ENCODE measurements at places on chromosomes 1 and 21.

DNA sequence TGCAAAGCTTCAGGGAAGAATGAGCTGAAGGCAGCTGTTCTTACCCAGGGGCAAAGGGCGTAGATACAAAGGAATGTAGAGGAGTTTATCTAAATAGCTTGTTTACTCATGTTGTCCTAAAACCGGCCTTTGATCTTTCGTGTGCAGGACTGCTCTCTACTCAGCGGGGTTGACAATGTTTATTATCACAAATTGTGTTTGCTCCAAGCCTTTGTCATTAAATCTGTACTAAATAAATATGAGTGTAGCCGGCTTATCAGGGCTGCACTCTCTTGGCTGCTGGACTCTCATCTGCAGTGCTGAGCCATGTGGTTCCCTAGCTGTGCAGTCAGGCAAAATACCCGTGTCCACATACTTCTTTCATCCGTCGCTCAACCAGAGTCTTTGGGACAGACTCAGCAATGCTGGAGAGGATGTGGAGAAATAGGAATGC, 199.0 kb downstream of the LBR start:
- no peak for DNase-seq

DNA sequence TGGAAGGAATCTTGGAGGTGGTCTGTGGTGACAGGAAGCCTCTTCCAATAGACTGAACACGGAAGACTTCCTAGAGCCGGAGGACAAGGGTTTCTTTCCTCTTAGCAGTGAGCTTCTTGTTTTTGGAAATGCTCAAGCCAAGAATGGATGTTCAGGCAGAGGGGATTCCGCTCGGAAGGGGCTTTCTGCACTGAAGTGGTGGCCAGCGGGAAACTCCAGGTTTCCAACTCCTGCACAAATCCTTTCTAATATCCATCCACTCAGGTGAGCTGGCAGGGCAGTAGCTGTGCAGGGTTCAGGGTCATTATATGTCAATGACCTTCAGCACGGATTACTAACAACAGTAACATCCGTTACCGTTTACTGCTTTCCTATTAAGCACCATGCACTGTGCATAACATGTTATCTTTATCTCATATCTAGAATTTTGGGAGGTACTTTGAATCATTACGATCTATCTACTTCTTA, 573 bp upstream of the CPT2 start:
- DNase-seq = no peak

- DNase-seq = no peak
Measured at GRCh38 chr1:214009423-214010196, 21.8 kb downstream of the PROX1 start.

- no peak for DNase-seq
Measured at GRCh38 chr1:172423336-172423735, 2.9 kb downstream of the C1orf105 start.

DNA sequence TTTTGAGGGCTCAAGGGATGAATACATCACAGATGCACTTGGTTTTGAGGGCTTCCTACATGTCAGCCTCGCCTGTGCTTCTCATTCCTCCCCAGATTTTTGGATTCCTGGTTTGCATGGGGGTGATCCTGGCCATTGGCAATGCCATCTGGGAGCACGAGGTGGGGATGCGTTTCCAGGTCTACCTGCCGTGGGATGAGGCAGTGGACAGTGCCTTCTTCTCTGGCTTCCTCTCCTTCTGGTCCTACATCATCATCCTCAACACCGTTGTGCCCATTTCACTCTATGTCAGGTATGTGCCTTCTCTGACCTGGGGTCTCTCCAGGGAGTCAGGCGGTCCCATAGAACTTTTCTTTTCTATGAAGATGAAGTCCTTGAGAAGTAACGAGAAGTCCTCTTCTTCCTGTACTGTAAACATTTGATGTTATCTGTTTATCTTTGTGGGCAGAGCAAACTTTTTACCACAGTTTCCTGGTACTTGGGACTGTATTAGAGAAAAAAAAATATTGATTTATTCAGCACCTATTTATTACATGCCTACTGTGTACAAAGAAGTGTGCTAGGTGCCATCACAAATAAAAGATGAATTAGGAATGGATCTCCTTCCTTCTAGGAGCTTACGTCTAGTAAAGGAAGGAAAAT, 12.0 kb downstream of the ATP8B2 start:
- DNase-seq = no peak

DNA sequence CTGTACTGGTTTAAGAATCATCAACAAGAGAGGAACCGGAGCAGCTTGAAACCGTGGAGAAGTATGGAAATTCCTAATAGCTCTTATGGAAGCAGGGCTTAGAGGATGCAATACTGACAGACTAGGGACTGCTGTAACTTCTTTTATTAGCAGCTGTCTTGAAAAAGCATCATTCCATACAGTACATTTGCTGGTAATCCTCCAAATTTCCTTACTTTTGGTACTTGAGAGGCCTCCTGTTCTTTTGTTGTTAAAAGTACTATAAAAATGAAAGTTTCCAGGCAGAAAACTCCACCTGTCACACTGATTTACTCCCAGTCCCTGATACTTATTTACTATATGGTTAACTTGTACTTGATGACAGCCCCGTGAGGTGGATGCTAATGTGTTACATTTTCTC, 7.7 kb downstream of the OMA1 start:
- DNase-seq = no peak

DNA sequence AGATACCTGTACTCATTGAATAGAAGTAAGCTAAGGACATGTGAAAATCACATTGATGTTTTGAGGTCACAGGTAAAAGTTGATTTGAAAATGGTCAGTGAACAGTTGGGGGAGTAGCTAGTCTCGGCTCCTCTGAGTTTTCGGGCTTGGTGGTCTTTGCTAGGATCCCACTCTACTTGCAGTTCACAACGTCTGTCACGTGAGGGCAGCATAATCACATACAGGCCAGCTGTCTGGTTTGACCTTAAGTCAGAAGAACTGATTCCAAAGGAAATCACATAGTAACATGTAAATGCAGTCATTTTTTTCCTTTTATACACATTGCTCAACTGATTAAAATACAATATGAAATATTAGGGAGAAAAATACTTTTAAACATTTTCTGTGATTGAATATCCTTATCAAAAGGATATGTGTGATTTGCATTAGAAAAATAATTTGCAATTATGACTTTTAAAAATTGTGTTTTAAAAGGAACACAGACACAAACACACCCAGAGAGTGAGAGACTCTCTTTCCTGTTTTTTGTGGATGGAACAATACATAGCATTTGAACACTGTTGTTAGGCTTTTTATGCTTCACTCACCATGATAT, 21.8 kb upstream of the PDC start:
- peak; percentile 52 for DNase-seq

DNA sequence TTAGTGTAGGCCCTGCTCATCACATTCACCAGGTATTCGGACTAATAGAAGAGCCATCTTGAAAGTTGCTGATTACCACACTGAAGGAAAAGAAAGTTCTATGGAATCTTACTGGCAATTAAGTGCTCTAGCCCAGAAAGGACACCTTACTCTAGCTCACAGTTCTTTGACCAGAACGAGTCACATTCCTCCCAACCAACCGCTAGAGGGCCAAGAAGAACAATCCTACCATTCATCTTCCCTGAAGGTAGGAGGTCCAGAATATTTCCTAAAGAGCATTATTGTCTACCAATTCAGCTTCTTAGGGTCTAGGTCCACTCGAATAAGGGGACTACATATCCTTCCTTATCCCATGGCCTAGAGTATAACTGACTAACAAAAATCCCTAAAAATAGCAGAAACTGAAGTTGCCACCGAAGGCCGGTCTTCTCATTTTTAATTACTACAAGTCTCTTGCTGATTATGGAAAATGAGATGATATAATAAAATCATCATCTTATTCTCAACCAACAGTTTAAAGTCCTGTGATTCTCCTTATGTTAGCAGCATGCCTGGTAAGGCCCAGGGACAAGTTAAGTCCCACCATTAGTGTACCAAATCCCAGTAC, 2.7 kb upstream of the FMO1 start:
- DNase-seq = peak; percentile 63

DNA sequence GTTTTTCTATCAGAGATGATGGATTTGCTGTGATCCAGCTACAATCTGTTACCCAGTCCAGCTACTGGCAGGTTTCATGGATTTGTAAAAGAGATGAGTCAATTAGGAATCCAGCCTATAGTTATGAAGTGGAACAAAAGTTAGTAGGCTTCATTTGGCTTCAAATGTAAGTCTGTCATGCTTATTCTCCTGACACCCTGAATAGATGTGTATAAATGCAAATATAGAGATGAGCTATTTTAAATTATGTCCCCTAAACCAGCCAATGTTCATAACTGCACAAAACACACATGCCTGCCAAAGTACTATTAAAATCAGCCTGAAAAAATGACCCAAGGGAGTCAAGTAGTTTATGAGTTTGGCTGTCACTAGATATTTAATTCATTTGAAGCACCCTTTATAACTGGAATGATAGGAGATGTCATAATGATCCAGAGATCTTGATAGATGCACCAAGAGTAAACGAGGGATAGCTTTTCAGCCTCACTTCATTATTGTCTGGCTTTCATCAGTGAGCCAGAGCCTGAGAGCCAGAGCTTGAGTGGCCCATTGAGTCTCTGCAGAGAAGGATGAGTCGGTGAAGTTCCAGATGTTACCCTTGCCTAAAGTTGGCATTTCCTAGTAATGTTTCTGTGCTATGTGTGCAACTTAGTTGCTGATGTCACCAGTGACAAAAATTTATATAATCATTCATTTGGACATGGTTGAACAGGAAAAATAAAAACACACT, 11.8 kb upstream of the NTMT2 start:
- no peak for DNase-seq

- DNase-seq = no peak
Measured at GRCh38 chr1:7960165-7960564, 1.3 kb upstream of the PARK7 start.

DNA sequence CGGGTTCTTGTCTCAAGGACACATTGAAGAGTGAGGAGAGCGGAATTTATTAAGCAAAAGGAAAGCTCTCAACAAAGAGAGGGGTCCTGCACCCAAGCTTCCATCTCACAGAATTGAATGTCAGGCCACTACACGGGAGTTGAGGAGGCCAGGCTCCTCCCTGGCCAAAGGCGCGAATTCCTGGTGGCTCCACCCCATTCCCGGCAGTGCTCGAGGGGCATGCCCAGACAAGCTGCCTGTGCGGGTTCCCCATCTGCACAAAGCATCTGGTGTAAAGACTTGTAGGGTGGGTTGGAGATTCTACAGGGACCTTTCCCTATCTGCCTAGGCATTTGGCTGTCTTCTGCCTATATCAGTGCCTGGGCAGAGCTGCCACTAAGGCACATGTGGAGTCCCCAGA, 648.5 kb upstream of the PKN2 start:
- DNase-seq = no peak

- no peak for DNase-seq
Measured at GRCh38 chr1:158071138-158071537, 77.7 kb downstream of the KIRREL1 start.

DNA sequence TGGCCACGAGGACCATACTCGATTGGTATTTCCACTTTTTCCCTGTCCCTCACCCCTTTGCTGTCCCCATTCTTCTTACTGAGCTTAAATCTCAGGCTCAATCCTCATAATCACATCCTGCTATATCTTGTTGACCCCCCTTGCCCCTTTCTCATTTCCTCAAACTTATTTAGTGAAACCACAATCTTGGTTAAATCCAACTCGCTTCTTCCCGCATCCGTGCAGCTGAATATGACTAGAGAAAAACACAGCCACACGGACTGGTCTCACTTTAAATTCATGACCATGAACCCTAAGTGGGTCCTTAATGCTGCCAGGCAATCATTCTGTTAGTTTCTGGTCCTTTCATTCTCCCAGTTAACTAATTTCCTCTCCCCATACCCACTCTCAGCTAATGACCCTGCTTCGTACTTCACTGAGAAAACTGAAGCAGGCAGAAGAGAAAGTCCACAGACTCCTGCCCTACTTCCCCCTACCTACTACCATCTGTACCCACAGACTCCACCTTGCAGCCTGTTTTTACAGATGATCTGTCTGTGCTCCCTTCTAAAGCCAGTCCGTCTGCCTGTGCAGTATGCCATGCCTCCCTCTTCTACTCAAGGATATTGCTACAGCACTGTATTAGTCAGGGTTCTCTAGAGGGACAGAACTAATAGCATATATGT, 96.8 kb upstream of the LMO4 start:
- DNase-seq = no peak

GRCh38 chr1:183827801-183828200, 22.9 kb downstream of the RGL1 start:
- no peak for DNase-seq

DNA sequence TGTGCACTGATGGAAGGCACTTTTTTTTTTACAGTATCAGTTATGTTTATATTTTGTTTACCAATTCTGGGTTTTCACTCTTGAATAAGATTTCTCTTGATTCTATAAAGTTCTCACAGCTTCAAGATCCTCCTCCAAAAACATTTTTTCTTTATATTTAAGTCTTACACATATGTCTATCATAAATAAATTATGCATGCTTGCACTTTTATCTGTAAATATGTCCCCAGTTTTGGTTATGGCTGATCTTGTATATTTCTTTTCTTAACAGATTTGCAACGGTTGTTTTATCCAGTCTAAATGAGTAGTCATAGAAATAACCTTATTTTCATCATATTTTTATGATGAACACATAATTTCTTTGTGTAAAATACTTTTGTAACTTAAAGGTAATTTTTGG, 1456.5 kb downstream of the MRPL39 start:
- DNase-seq = no peak

GRCh38 chr1:17671741-17672140, 83.4 kb upstream of the ACTL8 start:
- DNase-seq = no peak

- peak; percentile 95 for DNase-seq
Measured at GRCh38 chr1:223742856-223743517, 30.6 kb downstream of the CAPN2 start.

DNA sequence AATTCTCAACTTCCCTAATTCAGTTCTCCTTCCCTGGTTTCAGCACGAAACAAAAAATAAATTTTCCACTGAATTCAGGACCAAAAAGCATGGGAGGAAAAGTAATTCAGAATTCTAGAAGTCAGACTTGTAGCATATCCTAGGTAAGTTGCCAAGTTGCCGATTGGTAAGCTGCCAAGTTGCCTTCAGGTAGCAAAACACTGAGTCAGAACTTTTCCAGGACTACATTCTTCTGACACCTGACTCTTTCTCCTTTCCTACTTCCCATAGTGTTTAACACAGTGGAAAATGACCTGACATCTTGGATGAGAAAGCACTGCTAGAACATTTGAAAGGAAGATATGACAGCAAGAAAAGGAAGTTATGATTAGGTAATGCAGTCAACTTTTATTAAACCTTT, 322.8 kb downstream of the SPATA17 start:
- DNase-seq = no peak

DNA sequence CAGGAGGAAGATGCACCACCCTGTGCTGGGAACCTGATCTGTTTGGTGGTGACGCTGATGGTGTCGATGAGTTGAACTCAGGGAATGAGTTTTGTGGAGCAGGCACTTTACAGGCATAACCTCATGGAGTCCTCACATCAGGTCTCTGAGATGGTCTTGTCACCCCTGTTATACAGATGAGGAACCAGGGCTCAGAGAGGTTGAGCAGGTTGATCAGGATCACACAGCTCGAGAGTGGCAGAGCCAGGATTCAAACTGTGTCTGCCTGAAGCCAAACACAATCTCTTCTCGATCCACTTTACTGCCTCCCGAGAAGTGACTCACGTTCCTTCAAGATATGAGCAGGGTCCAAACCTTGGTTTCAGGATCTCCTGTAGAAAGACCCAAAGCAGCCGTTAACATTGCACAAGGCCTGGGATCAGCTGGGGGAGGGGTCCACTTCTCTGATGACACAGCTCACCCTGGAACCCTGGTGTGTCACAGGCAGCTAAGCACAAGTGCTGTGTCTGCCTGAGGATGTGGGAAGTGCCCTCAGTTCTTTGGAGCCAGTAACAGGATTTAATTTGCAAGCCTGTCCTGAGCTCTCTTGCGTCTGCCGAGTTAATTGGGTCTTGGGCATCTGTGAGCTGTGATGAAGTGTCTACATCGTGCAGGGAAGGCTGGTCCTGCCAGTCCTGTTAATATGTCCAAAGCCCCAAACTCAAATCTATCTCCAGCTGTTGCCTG, 65.4 kb upstream of the STUM start:
- DNase-seq = peak; percentile 23

All from A172 (cell line).